Fibroblast of villous mesenchyme (primary cell): ENCODE measurements at places on chromosomes 3 and 15. TPM values are rescaled to one million over a fixed set of nuclear protein-coding genes. Genes with fewer than 3 reads are reported as not detected.

VGLL3 gene
- 102 and 223 TPM in 2 replicates for total RNA-seq

- DNase-seq = no peak
These were observed 324.0 kb upstream of the ROPN1 start for GRCh38 chr3:124316034-124316287.

PIF1 gene
- 9.7 and 11.2 TPM in 2 replicates for total RNA-seq

GRCh38 chr15:69536726-69537512 lies 84.3 kb downstream of the RPLP1 start:
- no peak for DNase-seq

DNA sequence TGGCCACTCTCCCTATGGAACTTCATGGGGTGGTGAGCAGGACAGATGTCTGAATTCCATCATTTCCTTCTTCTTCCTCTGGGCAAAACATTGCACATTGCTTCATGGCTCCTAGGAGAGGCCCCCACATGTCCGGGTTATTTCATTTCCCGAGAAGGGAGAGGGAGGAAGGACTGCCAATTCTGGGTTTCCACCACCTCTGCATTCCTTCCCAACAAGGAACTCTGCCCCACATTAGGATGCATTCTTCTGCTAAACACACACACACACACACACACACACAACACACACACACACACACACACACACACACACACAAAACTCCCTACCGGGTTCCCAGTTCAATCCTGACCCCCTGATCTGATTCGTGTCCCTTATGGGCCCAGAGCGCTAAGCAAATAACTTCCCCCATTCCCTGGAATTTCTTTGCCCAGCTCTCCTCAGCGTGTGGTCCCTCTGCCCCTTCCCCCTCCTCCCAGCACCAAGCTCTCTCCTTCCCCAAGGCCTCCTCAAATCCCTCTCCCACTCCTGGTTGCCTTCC lies 1.9 kb downstream of the RHO start:
- peak; percentile 30 for DNase-seq

DNA sequence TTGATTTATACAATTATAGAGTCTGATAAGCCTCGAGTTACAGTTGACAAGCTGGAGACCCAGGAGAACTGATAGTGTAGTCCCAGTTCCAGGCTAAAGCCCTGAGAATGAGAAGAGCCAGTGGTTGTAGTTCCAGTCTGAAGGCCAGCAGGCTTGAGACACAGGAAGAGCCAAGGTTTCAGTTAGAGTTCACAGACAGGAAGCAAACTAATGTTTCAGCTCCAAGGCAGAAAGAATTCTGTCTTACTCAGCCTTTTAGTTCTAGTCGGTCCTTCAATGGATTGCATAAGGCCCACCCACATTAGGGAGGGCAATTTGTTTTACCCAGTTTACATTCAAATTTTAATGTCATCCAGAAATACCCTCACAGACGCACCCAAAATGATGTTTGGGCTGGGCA lies 102.7 kb downstream of the CDIN1 start:
- peak; percentile 12 for DNase-seq

DNA sequence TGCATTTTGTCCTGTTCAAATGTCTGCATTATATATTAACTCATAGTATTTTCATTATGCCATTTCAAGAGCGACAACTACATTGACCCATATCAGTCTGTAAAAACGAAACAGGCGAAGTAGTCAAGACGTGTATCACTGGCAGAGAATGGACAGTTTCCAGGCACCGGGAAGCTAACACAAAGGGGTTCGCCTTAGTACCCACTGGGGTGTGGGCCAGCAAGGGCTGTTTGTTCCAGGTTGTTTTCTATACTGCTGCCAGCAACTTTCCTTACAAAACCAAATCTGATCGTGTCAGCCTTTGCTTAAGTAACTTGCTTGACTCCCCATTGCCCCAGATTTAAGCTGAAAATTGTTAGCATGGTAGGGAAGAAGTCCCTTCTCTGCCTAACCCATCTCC lies 87.1 kb downstream of the CGNL1 start:
- DNase-seq = no peak

- peak; percentile 33 for DNase-seq
These were observed 27.9 kb downstream of the AADAC start for GRCh38 chr3:151841801-151842200.

MAGEF1 gene
- 20.6 and 23.7 TPM in 2 replicates for total RNA-seq

CNOT10 gene
- total RNA-seq = 28.7 and 31.1 TPM in 2 replicates

MED12L gene
- total RNA-seq = 0.32 and 1.3 TPM in 2 replicates

THPO gene
- 0.32 and 0.86 TPM in 2 replicates for total RNA-seq

GRCh38 chr3:36540888-36541518 lies 160.7 kb downstream of the STAC start:
- peak; percentile 47 for DNase-seq

DNA sequence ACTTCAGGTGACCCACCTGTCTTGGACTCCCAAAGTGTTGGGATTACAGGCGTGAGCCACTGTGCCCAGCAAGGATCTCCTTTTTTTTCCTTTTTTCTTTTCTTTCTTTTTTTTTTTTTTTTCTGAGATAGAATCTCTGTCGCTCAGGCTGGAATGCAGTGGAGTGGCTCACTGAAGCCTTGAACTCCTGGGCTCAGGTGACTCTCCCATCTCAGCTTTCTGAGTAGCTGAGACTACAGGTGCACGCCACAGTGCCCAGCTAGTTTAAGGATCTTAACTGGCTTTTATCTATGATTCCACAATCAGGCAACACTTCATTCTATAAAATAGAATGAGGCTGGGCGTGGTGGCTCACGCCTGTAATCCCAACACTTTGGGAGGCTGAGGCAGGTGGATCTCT lies 16.3 kb upstream of the NICN1 start:
- DNase-seq = no peak

SLC24A5 gene
- not detected in 2 replicates for total RNA-seq

GRCh38 chr3:197456261-197457091 lies 99.3 kb downstream of the BDH1 start:
- DNase-seq = peak; percentile 92

- DNase-seq = peak; percentile 92
These were observed 227.6 kb upstream of the BHLHE40 start for GRCh38 chr3:4751502-4752101.

- DNase-seq = peak; percentile 18
These were observed 15.3 kb downstream of the HESX1 start for GRCh38 chr3:57184526-57184925.

DNA sequence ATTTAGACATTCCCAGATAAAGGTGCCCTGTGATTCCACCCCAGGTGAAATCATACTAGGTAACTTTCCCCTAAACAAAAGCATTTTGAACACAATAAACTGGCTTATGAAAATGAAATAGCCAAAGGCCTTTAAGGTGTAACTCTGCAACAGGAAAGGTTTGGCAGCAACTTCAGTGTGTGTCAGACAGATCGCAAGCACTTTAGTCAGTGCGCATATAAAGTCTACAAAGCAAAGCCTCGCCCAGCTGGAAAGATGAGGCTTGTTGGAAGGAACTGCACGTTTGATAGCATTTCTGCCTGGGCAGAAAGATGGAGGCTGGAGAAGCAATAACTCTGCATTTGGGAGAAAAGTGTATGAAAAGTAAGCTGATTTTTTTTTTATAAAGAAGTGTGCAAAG lies 57.9 kb downstream of the PRICKLE2 start:
- DNase-seq = no peak

DNA sequence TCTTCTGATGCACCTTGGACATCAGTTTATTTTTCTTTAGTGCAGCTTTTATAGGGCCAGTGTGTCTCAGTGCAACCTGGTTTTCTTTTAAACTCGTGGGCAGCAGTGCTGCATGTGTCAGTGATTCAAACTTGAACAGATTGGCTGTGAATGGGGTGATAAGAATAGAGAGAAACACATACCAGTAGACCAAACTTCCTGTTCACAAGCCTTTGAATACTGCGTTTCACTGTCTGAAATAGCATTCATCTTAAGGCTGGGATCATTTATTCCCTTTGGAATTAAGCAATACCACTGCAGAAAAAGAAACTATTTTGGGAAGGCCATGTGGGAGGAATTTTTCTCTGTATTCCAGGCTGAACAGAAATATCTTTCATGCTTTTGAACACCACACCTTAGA lies 51.7 kb downstream of the PHLDB2 start:
- peak; percentile 90 for DNase-seq

RGMA gene
- 0.32 TPM in 1 of 2 replicates, not detected in the other for total RNA-seq

GRCh38 chr15:90151989-90152645 lies 49.0 kb upstream of the SEMA4B start:
- no peak for DNase-seq

GRCh38 chr3:51385621-51386091 lies 565 bp downstream of the MANF start:
- peak; percentile 17 for DNase-seq

GORASP1 gene
- total RNA-seq = 44.9 and 50.9 TPM in 2 replicates

- DNase-seq = no peak
These were observed 32.3 kb upstream of the LEKR1 start for GRCh38 chr3:156793851-156794250.

DNA sequence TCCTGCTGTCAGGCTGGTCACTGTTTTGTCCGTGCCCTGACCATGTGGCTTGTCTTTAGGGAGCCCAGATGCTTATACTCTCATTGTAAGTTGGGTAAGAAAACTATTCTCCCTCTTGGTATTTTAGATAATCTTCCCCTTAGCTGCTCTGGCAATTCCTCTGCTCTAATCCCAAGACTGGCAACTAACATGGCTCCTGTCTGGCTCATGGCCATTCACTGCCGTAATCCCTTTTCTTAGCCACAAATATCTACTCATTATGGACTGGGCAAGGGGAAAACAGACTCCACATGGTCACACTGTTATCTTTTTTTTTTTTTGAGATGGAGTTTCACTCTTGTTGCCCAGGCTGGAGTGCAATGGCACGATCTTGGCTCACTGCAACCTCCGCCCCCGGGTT lies 38.8 kb downstream of the TYRO3 start:
- DNase-seq = no peak

DNA sequence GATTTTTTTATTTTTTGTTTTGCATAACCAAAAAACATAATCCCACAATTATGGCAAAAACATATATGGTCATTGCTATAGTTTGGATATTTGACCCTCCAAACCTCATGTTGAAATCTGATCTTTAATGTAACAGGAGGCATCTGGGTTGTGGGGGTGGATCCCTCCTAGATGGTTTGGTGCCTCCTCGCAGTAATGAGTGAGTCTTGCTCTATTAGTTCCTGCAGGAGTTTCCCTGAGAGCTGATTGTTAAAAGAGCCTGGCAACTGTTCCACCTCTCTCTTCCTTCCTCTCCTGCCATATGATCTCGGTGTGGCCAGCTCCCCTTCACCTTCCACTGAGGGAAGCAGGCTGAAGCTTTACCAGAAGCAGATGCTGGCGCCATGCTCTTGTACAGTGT lies 33.2 kb upstream of the TRIM59 start:
- no peak for DNase-seq

GRCh38 chr15:37979671-37980409 lies 45.4 kb downstream of the TMCO5A start:
- no peak for DNase-seq

SIDT1 gene
- total RNA-seq = not detected in 2 replicates

GRCh38 chr3:186760141-186760833 lies 23.1 kb upstream of the EIF4A2 start:
- DNase-seq = no peak

FBXL22 gene
- 1.3 and 2.3 TPM in 2 replicates for total RNA-seq

DNA sequence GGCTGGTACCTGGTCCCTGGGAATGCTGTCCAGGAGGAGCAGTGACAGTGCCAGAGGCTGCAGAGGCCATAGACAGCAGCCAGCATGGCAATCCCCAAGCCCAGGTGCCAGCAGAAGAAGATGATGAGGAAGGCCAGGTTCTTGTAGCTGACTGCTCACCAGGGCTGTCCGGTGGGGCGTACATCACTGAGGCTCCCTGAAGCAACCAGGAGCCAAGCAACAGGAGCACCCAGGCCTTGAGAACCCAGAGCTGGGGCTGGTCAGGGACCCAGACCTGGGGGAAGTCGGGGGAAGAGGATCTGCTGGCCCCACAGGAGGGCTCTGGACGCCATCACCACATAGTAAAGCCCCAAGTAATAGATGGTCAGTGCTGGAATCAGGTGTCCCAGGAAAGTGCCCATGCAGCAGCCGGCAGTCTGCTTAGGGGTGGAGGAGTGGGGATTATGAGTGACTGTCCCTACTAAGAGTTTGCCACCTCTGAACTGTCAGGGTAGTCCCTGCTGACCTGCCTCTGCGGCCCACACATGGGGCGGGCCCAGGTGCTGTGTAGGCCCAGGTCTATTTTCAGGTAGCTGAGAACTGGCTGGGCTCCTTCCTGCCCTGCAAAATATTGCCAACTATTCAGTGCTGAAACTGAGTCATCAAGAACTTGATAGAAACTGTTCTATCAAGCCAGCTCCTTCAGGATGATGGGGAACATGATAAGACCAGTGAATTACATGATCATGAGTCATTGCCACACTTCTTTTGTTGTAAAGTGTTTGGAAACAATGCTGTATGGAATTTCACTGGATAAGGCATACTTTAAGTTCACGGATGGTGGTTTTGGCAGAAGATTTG lies 68.7 kb downstream of the CHRD start:
- peak; percentile 15 for DNase-seq

DNA sequence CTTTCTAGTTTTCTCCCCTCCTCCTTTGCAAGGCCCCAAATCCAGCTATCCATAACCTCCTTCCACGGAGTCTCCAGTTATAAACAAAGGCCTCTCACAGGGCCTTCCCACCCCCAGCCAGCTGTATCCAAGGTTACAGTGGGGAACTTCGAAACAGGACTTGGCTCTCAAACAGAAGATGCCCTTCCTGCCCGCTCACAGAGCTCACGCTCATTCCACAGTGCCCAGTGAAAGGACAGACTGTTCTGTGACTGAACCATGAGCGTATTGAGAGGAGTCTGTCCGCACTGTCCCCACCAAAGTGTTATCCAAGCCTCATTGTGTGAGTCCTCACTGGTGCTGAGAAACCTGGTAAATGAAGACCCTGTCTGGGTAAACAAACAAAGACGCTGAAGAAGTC lies 35.4 kb downstream of the ARHGAP31 start:
- no peak for DNase-seq

GRCh38 chr3:130831719-130832400 lies 62.0 kb upstream of the ATP2C1 start:
- no peak for DNase-seq

ZNF860 gene
- total RNA-seq = 0.86 and 0.97 TPM in 2 replicates

SNTN gene
- not detected in 2 replicates for total RNA-seq

GRCh38 chr3:130997289-130997688 lies 29.3 kb downstream of the ASTE1 start:
- DNase-seq = peak; percentile 81

SLC12A8 gene
- total RNA-seq = 33.2 and 37.6 TPM in 2 replicates

DNA sequence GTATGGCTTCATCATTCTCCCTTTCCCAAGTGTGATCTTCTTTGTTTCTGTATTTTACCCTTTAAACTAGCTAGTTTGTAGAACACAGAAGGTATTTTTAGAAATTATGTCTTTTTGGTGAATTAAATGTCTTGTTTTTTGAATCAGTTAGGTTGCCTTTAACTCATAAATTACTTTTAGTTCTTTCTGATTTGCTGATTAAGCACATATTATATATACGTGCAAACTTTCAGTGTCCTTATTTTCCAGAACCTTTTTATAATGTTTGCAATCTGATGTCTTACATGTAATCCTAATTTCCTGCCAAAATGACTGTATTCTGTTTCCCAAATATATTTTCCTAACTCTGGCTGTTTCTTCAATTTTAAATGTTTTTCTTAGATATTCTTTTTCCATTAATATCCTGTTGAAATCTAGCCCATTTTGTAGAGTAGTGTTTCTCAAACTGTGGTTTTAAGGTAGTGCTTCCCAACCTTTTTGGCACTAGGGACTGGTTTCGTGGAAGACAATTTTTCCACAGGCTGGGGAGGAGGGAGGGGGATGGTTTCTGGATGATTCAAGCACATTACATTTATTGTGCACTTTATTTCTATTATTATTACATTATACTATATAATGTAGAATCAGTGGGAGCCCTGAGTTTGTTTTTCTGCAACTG lies 51.8 kb downstream of the CHD2 start:
- DNase-seq = no peak
